ENCODE measurements at places on chromosomes 7 and 10.

DNA sequence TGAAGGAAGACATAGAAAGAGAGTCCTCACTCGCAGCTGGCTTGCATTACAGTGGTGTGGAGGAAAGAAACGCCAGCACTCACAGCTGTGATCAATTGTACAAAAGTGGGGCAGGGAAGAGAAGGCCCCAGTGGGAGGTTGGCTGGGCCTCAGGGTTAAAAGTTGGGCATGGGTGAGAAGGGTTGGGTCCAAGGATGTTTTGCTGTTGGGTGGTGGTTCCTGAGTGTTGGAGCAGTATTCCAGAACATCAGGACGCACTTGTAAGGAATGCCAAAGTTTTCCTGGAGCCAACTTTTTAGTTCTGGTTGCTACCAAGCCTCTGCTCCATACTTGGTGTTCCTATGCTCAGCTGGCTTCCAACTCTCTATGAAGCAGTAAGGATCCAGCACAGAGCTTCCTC, 55.4 kb upstream of the MKRN1 start:
- DNase-seq: no peak

DNA sequence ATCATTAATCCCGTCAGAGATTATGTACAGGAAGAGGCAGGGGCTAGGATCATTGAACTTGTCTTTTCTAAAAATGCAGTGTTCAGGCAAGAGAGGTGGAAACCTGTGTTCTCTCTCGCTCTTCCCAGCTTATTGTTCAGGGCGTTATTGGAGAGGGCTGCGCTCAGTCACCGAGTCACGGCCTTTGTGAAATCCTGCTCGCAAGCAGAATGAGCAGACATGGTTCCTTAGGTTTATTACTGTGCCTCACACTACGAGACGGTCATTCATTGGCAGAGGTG, 631 bp upstream of the PRKRIP1 start:
- DNase-seq: no peak

- no peak for DNase-seq
Measured at GRCh38 chr7:69804962-69805361, 206.7 kb downstream of the AUTS2 start.

DNA sequence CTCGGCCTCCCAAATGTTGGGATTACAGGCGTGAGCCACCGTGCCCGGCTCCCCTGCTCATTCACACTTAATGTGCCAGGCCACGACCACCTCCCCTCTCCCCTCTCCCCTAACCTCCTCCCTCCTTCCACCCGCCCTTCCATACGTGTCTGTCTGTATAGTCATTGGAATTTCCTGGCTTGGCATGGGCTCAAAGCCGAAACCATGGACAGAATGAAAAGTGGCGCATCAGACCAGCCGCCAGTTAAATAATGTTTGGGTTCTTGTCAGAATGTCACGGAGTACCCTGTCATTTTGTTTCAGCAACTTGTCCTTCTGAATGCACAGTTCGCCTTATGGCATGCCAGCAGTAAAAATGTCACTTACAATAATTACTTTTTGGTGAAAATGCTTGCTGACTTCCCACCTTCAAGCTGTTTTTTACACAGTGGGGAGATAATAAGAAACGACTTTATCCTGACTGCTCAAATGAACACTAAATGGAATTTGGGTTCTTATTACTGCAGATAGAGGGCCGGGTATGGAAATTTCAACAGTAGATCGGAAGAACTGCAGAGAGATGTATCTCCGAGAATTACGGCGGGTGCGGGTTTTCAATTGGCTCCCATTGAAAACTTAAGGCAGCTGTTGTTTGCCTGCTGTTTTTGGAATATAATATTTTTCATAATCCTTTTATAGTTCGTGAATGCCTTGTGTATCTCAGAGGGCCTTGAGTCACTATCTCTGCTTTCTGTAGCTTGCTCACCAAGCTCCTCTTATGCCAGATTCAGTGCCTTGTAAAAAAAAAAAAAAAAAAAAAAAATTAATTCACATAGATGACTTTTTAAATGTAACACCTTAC, 65.5 kb upstream of the SH2B2 start:
- no peak for DNase-seq

- no peak for DNase-seq
Measured at GRCh38 chr7:73899731-73900142, 38.8 kb downstream of the TMEM270 start.

DNA sequence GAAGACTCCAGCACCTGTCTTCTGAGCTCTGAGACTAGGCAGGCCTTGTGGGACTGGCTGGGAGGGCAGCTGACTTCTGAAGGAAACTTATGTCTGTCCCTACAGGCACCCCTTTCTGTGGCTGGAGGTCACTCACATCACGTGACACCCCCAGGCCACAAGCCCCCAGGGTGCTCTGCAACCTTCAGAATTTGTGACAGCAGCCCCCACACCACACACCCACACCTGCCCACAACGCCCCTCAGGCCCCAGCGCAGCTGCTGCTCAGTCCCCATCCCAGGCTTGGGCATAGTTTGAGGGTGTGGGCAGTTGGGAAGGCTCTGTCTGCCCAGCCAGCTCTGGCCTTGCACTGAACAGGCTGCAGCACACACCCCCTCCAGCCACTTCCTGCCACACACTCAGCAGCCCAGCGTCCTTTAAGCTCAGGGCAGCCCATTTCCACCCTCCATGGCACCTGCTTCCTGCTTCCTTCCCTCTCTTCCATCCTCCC, 80.0 kb upstream of the UNC5B start:
- no peak for DNase-seq

GRCh38 chr10:130054021-130054420, 56.6 kb downstream of the C10orf143 start:
- no peak for DNase-seq

DNA sequence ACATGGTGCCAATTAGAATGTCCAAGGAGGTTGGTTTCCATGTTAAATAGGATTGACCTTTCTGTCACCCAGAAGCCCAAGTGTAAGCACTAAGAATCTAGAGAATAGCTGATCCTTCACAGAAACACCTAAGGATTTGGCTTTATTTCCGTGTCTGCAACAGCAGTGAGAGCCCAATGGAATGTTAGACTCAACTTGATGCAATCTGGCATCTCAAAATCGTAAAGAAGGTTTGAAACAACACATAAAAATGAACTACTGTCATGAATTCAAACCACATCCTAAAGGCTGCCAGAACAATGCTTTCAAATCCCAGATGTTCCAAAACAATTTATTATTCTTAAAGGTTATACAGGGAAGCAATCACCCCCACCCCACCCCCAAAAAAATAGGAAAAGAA, 18.6 kb downstream of the PPP1R3C start:
- DNase-seq: no peak

GRCh38 chr7:13414661-13415107, 574.8 kb downstream of the ETV1 start:
- DNase-seq: no peak

- DNase-seq: no peak
Measured at GRCh38 chr10:52228556-52228955, 85.5 kb upstream of the DKK1 start.

DNA sequence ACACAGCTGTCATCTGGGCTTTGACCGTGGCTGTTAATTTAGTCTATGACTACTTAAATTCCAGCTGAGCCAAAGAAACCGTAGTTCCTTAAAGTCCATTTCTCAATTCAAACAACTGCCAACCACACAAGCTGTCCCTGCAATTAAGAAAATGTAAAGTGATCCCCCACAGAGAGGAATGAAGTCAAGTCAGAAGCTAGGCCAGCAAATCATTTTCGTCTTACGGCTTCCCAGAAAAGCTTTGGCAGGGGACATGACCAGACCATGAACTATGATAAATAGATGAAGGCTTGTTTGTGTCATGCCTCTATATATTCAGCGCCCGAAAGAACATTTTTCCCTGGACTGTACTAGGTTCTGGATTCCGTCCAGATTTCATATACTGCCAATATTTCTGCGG, 54.6 kb downstream of the HACD1 start:
- DNase-seq: no peak

DNA sequence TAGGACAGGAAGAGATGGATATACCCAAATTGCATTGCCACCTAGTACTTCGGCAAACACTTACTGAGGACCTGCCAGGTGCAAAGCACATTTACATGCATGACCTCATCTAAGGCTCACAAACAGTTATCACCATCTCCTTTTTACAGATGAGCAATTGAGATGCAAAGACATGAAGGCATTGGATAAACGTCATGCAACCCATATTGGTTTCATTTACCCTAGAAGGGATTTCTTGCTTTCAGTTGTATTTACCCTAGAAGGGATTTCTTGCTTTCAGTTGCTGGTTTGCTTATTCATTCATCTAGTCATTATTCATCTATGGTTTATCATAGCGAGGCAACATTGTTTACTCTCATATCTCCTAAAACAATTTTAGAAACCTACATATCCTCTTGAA, 52.2 kb downstream of the STEAP1B start:
- no peak for DNase-seq

GRCh38 chr10:43640603-43641002, 8.1 kb downstream of the ZNF32 start:
- no peak for DNase-seq

- no peak for DNase-seq
Measured at GRCh38 chr10:86257683-86258082, 108.9 kb downstream of the GRID1 start.

- DNase-seq: no peak
Measured at GRCh38 chr7:29557954-29558353, 5.7 kb upstream of the PRR15 start.

DNA sequence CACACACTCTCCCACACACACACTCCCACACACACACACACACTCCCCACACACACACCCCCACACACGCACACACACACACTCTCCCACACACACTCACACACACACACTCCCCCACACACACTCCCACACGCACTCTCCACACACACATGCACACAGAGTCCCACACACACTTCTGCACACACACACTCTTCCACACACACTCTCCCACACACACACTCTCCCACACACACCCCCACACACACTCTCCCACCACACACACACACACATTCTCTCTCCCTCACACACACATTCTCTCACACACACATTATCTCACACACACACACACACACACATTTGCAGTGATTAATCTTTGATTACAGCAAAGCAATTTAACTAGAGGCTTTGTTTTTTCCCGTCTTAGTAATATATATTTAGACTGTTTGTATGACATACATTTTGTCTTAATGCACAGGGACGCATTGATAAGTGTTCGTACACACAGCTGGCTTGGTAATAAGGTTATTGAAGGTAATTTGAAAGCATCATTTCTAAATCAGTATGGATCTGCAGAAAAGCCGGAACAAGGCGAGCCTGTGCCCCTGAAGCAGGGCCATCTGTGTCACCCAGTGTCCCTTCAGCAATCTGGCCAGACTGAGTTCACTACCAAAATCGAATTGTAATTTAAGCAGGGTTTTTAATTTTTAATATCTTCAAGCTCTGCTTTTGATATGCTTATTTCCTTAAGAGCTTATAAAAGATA, 69.9 kb upstream of the SH2B2 start:
- DNase-seq: no peak

DNA sequence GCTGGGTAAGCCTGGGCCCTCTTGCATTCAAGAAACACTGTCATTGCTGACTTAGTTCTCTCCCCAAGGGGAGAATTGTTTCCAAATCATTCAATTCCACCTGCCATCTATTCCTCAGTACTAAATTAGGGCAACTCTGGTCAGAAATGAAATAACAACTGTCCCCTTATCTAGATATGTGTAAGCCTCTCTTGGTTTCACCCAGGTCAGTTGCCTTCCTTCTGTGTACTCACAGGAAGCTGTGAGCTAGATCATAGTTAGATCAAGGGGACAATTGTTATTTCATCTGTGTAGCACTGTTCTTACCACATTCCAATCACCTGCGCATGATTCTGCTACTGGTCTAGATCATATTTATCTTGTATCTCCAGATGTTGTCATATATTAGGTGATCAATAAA, 483.0 kb upstream of the SORCS1 start:
- no peak for DNase-seq

- no peak for DNase-seq
Measured at GRCh38 chr7:50226145-50226544, 78.4 kb upstream of the IKZF1 start.

- peak; percentile 42 for DNase-seq
Measured at GRCh38 chr7:155281398-155281969, 16.2 kb upstream of the INSIG1 start.

DNA sequence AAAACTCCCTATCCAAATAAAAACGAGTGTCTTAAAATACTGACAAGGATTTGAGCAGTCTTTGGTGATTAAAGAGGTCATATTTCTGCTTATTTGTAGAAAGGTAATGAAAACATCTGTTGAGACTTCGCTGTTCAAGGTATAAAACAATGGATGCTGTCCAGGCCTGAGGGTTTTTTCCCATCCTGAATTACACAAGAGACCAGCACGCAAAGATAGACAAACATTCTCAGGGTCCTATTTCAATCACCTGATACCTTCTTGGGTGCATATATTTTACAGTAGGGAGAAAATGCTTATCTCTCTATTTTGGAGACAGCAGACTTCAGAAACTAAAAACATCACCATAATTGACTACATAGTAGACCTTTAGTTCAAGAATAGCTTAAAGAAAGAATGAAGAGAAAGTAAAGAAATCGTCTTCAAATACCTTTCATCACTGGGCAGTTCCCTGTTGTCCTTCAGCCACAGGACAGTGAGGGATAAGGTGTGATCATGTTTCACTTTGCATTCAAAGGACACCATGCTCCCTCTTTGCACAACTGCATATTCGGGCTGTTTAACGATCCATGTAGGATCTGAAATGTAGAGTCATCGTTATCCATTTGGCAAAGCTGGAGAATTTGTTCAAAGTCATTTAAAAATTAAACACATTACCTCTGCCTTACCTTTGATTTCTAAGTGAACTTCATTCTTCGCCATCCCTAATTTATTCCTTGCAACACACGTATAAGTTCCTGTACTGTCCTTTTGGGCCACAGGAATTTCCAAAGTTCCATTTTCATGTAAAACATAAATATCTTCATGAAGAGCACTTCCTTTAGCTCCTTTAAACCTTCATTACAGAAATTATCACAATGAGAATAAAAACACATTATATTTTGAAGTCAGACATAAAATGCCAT, 63.7 kb upstream of the LAMB4 start:
- DNase-seq: no peak

- DNase-seq: no peak
Measured at GRCh38 chr10:94232711-94233383, 129.9 kb downstream of the NOC3L start.

- DNase-seq: no peak
Measured at GRCh38 chr7:81180573-81180972, 261.7 kb upstream of the SEMA3C start.

DNA sequence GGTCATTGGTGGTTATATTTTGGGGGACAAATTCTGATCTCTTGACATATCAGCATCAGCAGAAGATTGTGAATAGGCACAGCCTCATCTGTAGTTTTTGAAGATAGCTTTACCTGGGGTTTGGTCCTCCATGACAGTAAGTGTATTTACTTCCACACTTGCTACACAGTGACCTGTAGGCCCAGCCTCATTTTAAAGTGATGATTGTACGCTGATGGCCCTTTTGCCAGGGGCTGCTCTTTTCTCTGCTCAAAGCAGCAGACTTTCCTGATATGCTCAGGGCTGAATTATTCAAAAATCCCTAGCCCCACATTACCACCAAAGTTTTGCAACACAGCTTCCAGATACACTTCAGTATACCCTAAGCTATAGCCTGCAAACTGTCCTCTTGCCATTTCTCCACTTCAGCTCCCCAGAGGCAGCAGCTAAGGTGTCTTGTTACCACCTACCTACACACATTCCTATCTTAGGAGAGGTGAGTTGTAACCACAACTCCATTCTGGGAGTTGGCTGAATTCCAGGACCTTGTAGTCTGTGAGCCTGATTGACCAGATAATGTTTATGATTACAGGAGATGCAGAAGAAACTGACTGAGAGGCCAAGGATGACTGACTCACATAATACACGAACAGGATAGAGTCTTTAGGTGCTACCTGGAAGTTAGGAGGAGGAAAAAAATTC, 6.0 kb downstream of the ASB4 start:
- DNase-seq: no peak

Measured in CD4-positive, alpha-beta T cell treated with Interleukin-1 beta for 1 hour (primary cell).